NCI-H345 (cell line): ENCODE measurements at places on chromosomes 12 and 14.
A peak's percentile ranks its signal among the peaks of the same experiment; 100 is the strongest.

DNA sequence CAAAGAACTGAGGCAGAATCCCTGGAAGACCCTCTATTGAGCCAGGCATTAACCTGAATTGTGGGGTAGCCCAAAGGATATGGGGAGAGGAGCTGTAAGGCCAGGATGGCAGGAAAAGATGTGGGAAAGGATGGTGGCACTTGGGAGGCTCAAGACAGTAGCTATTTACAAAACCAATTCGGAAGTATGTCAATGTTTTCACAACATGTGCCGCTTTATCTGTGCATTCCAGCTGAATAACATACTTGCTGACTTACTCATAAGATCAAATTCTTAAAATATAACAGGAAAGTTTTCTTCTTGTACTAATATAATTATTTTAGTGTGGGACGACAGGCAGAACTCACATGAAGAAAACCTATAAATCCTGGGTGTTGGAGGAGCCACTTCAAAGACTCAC lies 10.6 kb downstream of the BBS10 start:
- no peak for DNase-seq

DNA sequence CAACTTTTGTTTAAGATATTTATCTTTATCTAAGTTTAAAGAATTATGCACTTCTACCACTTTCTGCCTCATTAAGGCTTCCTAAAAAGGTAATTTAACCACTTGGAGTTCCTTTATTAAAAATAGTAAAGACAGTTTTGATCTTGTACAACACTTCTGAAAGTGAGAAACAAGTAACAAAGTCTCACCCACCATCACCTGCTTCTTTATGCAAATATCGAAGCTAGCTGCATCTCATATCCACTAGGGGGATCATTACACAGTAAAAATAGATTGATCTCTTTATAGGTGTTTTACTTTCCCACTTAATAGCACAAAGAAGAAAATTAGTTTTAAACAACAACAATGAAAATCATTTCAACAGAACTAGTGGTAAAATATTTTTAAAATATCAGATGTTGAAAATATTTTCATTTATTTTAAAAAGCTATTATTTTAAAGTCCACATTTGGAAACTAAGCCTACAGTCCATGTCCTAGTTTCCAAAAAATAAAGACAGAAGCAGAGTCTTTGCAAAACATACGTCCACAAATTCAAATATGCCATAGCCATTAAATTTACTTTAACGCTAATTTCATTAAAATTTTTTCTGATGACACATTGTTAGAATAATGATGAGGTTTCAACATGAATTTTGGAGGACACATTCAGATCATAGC lies 160.0 kb upstream of the SOX5 start:
- no peak for DNase-seq

DNA sequence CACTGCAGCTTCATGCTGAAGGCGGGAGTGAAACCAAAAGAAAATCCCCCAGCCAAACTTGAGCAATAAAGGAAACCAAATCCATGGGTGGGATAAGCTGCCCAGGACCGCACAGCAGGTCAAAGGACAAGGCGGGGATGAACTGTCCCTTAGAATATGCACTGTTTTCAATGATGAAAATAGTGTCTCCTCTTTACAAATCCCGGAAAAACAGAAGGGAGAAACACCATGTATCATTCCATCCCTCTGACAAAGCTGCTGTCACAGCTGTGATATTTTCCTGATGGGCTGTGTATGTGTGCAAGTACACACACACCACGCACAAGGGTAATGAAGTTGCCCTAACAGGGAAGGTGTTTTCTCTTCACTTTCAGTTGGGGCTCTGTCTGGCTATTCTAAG lies 70.3 kb downstream of the ACTN1 start:
- no peak for DNase-seq

- DNase-seq, result peak; percentile 10
These were observed 263.1 kb upstream of the CRY1 start for GRCh38 chr12:107356266-107356936.

- no peak for DNase-seq
These were observed 256.3 kb downstream of the TMTC2 start for GRCh38 chr12:82942991-82943401.

- no peak for DNase-seq
These were observed 330.5 kb downstream of the BCL11B start for GRCh38 chr14:98941481-98941880.

- no peak for DNase-seq
These were observed 18.5 kb downstream of the ATL1 start for GRCh38 chr14:50578433-50578832.

DNA sequence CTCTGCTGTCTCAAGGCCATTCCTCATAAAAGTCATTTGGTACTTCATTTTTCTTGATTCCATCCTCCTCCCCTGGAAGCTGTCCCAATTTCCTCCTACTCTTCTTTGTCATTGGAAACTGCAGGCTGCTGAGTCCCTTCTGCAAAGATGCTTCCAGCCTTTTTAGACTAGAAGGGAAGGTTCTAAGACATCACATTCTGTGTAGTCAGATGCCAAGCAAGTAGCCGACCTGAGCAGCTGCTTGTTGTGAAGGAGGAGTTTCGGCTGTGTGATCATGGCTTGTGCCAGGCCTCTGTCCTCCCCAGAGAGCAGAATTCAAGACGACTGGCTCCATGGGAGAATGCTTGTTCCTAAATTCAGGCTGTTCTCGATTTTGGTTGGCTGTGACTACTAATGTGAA lies 8.7 kb downstream of the RFC5 start:
- no peak for DNase-seq

- peak; percentile 80 for DNase-seq
These were observed 176.0 kb upstream of the DYRK2 start for GRCh38 chr12:67472539-67472938.

GRCh38 chr12:55797068-55797467 lies 20.5 kb downstream of the SARNP start:
- DNase-seq, result no peak

DNA sequence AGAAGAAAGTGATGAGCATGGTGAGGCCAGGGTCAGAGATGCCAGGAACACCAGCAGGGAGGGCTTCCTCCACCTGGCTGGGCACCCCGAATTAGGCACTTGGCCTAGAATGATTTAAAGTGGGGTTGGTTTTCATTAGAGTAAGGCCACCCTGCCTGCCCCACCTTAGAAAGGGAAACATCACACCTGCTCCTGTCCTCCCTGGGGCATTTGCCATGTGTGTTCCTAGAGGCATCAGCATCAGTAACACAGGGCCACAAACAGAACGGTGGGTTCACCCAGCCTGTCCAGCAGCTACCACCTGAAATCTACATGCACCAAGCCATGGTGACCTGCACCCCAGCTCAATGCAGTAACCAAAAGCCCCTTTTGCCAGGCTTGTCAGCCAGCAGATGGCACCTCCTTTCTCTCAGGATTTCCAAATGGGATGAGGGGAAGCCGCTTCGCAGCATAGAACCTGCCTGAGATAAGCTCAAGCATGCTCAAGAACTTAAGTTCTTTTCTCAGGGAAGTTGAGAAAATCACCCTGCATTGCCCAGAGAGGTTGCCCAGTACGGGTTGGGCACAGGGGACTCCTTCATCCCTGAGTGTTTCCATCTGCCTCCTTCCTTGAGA lies 338.8 kb downstream of the DPF3 start:
- no peak for DNase-seq

GRCh38 chr14:103879118-103879569 lies 31.8 kb upstream of the PPP1R13B start:
- no peak for DNase-seq

- no peak for DNase-seq
These were observed 34.7 kb downstream of the FOS start for GRCh38 chr14:75313294-75313693.

DNA sequence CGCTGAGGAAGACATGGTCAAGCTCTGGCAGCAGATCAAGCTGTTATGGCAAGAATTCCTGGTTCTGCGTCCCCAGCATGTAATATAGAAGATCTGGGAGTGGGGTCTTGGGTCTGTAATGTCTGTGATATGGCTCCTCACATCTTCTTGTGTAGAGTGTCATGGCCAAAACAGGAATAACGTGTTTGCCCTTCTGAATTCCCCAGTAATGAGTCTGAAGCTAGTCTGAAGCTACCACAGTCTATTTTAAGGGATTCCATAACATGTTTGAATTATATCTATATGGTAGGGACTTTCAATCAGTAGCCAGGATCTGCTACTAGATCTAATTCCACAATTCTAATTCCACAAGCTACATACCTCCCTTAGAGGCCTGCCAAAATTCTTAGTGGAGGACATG lies 31.4 kb upstream of the SOX5 start:
- DNase-seq, result no peak

- no peak for DNase-seq
These were observed 62.5 kb downstream of the ETNK1 start for GRCh38 chr12:22687361-22688076.

DNA sequence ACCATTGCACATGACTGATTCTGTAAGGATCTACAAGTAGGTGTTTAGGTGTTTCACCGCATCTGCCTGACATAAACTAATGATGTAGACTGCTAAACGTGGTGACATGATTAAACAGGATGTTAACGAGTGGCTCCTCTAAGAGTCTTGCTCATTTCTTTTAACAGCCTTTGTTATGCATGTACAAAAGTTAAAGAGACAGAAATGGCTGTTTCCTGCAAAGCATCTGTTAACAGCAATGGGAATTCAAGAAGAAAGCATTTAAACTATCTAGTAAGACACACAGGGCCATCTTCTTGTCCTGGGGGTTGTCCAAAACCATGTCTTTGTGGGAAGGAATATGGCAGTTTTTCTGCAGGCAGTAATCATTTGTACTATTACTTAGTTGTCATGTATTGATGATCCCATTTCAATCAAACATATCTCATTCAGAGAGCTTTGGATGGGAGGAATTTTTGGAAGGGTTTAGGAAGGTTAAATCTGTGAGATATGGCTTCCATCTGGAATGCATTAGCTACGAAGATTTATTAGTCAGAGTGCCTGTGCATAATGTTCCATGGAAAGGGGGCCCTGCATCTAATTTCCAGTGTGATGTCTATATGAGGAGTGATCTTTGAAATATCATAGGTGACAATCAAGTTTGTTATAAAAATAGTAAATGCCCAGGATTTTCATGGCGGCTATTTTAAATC lies 495.1 kb downstream of the EGLN3 start:
- no peak for DNase-seq

GRCh38 chr14:39682582-39682981 lies 250.3 kb upstream of the FBXO33 start:
- DNase-seq, result no peak

DNA sequence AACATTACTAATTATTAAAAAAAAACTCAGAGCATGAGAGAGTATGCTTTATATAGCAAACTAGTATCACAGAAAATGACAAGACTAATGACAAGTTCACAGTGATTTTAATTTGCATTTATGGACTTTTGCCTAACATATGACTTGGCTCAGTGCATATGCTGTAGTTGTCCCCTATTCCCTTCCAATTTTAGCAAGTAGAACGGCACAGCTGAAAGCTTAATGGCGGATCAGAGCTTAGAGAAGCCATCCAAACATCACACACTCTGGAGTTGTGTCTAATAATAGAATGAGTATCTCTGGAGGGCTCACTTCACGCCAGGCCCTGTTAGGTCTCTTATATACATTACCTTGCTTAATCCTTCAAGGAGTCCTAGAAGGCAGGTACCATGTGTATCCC lies 13.3 kb downstream of the CNIH1 start:
- no peak for DNase-seq

GRCh38 chr12:101671157-101671791 lies 26.2 kb upstream of the CHPT1 start:
- no peak for DNase-seq

GRCh38 chr14:73136085-73136386 lies 271 bp upstream of the PSEN1 start:
- no peak for DNase-seq

DNA sequence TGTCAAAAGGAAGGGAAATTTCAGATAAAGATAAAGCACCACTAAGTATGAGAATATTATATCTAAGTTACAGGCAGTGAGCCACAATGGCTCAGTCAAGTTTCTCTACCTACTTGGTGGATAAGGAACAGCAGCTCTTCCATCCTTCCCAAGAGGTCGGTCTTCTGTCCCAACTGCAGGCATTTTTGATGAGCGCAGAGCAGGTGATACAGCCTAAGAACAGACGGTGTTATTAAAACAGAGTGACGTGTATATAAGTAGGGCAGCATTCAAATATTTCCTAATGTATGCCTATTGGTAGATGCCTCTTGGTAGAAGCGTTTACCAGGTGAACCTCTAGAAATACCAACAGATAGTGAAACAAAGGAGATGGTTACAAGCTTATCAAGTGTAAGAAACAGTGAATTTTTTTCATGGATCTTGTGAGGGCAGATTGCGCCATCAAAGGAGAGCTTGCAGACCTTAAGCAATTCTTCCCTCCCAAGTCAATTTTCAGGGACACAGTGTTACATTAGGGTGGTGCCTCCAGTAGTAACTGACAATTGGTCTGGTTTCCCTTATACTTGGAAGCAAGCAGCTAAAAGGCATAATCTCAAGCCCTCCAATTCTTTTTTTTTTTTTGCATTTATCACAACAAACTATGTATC lies 274.5 kb downstream of the MED13L start:
- DNase-seq, result no peak

DNA sequence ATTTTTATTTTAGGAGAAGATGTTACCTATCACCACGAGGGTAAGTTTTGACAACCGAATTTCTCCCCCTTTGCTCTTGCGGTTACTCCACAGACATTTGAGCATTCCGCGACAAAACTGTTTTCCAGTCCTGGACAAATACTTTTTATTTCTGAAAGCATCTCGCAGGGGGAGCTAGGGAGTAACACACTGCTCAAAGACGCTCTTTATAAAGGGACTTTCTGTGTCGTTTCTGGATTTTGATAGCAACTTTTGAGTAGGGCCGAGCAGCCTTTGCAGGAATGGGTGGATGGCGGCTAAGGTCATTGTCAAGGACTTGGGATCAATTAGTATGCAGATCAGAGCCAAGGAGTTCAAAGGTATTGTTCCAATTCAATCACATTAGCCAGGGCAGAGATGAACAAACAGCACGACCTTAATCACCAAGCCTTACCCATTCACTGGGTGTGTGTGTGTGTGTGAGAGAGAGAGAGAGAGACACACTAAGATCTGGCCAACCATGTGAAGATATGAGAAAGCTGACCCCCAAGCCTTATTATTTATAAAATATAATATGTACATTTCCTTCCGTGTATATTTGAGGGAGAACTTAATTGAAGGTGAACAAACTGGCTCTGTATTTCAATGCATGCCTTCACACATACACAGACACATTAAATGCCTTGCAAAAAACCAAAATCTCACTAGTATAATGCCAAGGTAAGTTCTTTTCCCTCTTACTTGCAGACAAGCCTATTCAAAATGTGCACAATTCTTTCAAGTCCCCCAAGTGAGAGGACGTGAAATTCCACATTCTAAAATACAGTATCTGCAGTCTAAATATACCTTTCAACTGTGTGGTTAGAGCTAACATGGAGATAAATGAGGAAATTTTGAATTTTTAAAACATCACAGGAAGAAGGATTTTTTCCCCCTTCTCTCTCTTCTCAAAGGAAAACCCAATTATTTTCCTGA lies 613.8 kb downstream of the VRK1 start:
- no peak for DNase-seq

- DNase-seq, result no peak
These were observed 792.0 kb downstream of the MED13L start for GRCh38 chr12:115485503-115485902.
